ENCODE measurements at places on chromosomes 6 and 20. TPM values are rescaled to one million over a fixed set of nuclear protein-coding genes. Genes with fewer than 3 reads are reported as not detected.

DNA sequence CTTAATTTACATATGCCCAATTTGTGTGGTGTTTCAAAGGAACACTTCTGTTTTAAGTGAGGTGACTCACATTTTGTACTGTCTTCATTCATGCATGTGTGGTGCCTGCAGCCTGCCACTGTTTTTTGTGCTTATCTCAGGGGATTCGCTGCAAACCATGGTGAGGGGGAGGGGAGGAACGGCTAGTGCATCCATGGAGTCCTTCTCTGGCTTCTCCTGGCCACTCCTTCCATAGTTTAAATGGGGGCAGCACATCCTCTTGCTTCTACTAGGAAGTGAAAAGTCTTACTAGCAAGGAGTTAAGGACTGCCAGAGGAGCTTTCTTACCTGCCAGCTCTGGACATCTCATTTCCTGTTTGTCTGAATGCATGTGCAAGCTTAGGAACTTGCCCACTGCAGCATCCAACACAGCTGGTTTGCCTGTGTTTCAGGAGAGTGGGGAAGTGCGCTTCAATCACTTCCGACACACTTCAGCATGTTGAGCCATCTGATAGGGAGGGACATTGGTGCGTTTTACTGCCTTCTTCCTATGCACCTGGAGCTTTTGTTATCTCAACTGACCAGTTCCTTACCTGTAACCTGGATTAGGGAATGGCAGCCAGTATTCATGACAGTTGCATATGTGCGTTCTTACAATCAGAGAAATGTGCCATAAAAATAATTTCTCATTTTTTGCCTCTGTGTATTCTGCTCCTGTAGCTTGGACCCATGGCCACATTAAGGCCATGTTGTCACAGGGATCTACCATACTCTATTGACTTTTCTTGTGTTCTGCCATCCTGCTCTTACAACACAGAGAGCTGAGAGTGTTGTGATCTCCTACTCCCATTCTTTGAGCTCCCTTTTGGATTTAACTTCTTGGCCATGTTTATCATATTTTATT lies 211.3 kb downstream of the ARID1B start:
- DNase-seq: peak; percentile 57

DNA sequence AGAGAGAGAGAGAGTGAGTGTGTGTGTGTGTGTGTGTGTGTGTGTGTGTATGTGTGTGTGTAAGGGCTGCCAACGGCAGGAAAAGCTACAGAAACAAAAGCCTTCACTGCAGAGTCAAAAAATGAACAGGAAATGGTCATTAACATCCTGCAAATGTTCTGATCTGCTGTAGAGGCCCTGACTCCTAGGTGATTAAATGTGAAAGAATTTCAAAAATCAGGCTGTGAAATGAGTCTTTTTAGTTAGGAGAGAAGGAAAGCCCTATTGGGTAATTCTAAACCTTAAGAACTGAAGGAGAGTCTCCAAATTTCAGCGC lies 166.5 kb upstream of the MYLIP start:
- DNase-seq: no peak

DNA sequence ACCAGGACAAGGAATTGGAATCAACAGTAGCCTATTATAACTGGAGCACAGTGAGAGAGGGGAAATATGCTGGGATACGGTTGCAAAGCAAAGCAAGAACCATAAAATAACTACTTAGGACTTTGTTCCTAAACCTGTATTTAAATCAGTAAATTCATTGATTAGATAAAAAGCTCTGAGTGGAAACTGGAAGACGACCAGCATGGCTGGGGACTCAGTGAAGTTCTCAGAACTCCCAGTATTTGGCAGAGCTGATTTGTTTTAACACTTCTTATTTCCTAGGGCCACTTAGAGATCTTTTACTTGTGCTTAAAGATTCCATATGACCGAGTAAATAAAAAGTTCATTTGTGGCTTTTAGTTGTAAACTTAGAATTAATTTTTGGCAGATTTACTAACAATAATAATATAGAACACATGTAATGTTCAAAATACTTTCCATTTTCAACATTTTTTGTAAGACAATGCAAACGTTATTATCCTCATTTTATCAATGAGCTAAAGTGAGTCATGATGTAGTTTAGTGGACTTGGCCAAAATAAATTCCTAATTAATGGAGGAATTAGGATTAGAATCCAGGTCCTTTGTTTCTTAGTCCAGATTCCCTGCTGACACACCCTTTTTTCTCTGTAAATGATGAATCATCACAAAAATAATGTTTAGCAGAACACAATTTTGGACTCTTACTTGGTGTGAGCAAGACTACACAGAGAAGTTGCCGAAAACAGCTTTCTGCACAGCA lies 392.9 kb downstream of the GJA1 start:
- DNase-seq: no peak

DNA sequence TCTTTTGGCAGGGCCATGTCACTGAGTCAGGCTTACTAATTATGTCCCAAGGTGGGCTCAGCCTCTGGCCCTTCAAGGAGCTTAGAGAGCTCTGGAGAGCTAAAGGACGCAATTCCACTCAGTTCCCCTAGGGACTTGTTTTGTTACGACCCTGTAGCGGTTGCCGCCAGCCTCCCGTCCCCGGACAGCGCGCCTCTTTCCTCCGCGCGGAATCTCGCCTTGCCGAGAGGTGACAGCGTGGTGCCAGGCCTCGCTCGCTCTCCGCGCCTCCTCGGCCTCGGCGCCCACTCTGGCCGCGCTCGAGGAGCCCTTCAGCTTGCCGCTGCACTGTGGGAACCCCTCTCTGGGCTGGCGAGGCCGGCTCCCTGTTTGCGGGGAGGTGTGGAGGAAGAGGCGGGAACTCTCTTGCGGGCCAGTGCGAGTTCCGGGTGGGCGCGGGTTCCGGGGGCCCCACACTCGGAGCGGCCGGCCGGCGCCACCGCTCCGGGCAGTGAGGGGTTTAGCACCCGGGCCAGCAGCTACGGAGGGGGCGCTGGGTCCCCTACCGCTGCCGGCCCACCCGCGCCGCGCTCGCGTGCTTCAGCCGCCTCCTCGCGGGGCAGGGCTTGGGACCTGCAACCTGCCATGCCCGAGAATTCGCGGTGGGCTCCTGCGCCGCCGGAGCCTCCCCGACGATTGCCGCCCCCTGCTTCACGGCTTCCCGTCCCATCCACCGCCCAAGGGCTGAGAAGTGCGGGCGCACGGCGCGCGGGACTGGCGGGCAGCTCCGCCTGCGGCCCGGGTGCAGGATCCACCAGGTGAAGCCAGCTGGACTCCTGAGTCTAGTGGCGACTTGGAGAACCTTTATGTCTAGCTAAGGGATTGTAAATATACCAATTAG lies 9.9 kb upstream of the ZNF311 start:
- DNase-seq: no peak

GRCh38 chr6:53792016-53792415 lies 2.8 kb upstream of the LRRC1 start:
- DNase-seq: no peak

DNA sequence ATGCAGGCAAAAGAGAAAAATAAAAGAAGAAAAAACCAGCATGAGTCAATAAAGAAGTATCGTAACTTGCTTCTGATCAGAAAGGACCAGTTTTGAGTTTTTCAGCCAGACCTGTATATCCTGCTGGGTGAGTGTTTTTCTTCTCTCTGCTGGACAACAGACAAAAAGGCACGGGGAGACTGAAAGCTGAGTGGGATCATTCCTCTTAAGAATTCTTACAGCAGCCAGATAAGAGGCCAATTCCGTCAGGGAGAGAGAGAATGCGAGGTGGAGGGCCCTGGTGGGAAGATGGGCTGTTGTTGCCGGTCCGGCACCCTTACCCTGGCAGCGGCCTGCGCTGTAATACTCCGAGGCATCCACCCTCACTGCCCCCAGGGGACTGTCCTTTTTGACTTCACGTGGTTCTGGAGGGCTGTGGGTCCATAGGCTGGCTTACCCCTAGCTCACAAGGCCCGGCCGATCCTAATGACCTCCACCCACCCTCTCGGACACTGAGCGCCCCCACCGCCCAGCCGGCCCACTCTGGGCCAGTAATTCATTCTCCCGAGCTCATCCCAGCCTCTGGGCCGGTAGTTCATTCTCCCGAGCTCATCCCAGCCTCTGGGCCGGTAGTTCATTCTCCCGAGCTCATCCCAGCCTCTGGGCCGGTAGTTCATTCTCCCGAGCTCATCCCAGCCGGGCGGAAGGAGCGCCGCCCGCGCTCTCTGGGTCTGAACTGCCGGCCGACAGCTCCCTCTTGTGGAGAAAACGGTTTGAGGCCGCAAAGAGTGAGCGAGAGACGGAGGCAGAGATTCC lies 118.3 kb upstream of the SIRPA start:
- DNase-seq: peak; percentile 13

Gene SAMD10
- 42.7 TPM for total RNA-seq

DNA sequence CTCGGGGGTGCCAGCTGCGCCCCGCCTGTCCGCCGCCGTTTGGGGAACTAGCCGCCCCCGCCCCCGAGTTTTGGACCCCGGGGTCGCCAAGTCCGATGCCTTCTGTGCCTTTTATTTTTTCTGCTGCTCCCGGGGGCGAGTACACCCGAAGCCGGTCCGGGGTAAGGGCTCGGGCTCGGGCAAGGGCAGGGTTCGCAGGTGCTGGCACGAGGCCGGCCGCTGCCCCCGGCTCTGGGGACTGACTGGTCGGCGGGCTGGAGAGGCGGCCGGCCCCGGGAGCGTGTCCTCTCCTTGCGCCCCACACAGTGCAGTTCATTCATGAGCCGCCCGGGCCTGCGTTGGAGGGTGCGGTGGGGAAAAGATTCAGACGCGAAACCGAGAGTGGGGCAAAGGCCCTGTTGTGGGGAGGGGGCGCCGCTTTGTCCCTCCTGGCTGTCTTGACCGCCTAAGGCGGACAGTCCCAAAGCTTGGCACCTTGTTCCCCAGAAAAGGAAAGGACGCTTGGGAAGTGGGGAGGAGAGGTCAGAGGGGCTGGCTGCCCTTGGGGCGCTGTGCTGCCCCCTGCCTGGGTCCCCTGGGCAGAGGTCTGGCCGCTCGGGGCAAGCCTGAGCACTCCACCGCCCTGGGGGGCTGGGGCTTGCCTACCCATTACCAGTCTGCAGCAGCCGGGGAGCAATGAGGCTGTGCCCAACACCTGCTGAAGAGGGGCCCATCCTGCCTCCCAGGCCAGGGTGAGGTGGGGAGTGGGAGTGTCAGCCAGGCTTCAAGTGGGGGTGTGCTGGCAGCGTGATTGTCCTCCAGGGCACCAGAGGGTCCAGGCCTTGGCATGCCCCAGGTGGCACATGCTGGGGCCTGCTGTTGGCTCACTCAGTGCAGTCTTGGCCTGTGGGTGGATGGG lies 915 bp downstream of the TMEM63B start:
- no peak for DNase-seq

DNA sequence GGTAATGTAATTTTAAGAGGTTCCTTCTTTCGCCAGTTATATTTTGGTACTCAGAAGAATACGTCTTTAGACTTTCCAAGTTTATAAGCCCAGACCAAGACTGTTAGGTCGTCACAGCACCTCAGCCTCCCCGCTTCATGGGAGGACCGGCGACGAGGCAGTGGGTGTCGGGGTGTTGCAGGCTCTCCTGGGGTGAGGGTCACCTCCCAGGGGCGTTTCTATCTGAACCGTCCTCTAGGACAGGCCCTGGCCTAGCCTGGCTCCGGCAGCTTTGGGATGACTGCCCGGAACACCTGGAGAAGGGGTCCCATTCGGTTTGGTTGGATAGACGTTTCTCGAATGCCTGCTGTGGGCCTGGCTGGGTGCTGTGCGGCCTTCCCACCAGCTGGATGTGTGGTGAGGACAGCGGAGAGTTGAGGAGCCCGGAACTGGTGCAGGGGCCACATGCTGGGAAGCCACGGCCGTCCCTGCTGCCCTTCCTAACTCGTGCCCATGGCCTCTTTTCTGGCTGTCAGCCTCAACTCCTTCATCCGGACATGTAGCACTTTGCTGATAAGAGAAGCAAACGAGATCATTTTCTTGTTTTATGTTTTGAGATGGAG lies 1.1 kb downstream of the OSBPL2 start:
- DNase-seq: no peak

GRCh38 chr6:128511506-128511905 lies 8.9 kb downstream of the PTPRK start:
- DNase-seq: peak; percentile 27

Gene TBXT
- not detected for total RNA-seq

DNA sequence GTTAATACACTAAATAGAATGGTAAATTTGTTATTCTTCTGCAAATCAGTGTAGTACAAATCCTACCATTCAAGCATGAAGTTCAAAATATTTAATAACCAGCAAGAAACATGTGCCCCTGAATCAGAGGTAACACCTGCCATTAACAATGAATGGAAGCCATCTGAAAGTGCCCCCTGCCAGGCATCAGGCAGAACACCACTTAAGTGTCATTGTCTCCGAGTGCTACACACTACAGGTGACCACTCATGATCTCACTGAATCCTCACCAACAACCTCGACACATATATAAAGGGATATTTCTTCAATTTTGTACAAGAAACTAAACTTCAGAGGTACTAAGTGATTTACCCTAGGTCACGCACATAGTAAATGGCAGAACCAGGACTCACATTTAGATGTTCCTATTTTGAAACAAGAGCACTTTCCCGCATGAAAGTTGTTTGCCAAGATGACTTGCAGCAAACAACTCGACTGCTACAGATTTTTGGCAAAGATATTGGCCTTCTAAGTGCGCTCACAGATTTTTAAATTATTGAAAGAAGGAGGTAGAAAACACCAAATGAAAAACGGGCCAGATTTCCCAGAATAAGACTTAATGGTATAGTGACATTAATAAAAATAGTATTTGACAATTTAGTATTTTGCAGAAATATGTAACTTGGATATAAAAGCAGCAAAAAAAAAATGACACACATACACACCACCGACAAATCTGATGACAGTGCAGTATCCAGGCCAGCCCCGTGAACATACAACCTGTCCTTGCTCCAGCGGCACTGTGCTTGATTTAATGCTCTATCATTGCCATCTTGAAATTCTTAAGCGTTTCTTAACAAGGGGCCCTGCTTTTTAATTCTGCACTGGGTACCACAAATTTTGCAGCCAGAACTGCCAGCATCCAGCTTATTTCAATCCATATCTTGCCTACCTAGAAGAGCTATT lies 274.5 kb downstream of the ALDH8A1 start:
- no peak for DNase-seq

- DNase-seq: no peak
Measured at GRCh38 chr6:113392551-113393055, 464.5 kb upstream of the MARCKS start.

DNA sequence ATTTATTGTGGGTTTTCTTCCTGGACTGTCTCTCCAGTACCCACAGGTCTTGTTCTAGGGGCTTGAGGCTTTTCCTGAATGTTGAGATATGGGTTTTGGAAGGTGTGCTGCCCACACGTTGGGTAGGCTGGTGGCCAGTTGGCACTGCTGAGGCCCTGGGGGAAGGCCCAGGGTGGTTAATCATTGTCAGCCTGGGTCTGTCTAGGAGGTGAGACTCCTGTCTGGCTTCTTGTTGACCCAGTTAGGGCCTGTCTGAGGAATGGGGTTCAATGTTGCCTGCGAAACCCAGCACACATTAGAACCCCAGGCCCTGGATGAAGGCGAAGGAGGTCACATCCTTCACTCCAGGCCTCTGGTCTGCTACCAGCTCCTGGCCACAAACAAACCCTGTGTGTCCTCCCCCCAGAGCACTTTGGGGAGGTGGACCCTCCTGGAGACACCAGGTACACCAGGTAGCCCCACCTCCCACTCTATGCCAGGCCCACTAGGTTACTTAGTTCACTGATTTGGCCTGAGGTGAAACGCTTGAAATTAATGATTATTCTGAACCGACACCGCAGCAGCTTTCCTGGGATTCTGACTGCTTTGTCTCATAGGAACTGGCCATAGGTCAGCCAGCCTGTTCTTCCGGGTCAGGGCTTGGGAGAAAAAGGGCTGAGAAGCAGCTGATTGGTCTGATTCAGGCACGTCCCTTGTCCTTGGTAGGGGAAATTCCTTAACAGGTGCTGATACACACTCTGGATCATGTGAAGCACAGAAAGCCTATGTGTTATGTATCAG lies 15.2 kb downstream of the DNMT3B start:
- no peak for DNase-seq

- DNase-seq: no peak
Measured at GRCh38 chr6:137240168-137240567, 21.0 kb upstream of the IFNGR1 start.

Measured in GM12878 (cell line).